ENCODE measurements at places on chromosomes 5 and 9. TPM values are rescaled to one million over a fixed set of nuclear protein-coding genes. Genes with fewer than 3 reads are reported as not detected.

Gene ZNF366
- not detected for polyA plus RNA-seq

Gene KCNV2
- not detected for polyA plus RNA-seq

Gene DOCK2
- 0.15 TPM for polyA plus RNA-seq

Gene PCA3
- polyA plus RNA-seq, result not detected
